Activated CD4-positive, alpha-beta T cell treated with anti-CD3 and anti-CD28 coated beads, Interleukin-10, Interleukin-2, amounts not matched to agents 100 ng/mL and 50 ng/mL, durations not matched to agents 16 hours and 8 hours (primary cell): ENCODE measurements at places on chromosomes 7 and 10.
A peak's percentile ranks its signal among the peaks of the same experiment; 100 is the strongest.

DNA sequence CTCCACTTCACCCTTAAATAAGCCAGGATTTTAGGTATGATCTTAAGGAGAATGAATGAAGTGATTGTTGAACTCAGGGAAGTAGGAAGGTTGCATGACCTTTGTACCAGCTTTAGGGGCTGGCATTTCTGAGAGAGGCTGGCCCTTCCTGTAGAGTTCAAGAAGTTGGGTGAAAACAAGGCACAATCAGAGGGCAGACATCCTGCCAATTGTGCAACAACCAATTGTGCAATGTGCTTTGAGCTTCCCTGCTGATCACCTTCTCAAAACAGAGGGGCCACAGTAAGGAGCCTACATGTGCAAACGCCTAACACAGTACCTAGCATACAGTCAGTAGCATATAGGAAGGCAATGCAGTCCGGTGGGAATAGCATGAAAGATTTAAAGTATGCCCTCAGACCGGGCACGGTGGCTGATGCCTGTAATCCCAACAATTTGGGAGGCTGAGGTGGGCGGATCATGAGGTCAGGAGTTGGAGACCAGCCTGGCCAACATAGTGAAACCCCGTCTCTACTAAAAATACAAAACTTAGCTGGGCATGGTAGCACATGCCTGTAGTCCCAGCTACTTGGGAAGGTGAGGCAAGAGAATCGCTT, 5.4 kb downstream of the CPVL start:
- no peak for DNase-seq

GRCh38 chr10:86785968-86786367, 29.5 kb downstream of the BMPR1A start:
- no peak for DNase-seq

- no peak for DNase-seq
Measured at GRCh38 chr10:11838298-11838852, 15.2 kb downstream of the PROSER2 start.

- DNase-seq, result peak; percentile 36
Measured at GRCh38 chr10:90787393-90788198, 70.2 kb downstream of the HTR7 start.

DNA sequence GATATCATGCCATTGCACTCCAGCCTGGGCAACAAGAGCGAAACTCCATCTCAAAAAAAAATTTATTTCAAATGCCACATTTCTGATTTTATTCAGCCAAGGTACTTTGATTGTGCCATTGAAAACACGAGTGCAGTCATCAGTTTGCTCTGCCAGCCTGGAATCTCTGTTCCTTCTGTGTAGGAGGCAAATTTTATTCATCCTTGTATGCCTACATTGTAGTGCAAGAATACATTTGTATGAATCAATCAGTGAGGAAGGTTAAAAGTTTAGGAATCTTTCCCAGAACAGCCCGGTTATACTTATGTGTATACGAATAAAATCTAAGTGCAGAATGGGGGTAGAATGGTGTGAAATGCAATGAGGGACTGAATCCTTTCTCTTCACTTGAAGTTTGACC, 886 bp upstream of the TET1 start:
- no peak for DNase-seq

DNA sequence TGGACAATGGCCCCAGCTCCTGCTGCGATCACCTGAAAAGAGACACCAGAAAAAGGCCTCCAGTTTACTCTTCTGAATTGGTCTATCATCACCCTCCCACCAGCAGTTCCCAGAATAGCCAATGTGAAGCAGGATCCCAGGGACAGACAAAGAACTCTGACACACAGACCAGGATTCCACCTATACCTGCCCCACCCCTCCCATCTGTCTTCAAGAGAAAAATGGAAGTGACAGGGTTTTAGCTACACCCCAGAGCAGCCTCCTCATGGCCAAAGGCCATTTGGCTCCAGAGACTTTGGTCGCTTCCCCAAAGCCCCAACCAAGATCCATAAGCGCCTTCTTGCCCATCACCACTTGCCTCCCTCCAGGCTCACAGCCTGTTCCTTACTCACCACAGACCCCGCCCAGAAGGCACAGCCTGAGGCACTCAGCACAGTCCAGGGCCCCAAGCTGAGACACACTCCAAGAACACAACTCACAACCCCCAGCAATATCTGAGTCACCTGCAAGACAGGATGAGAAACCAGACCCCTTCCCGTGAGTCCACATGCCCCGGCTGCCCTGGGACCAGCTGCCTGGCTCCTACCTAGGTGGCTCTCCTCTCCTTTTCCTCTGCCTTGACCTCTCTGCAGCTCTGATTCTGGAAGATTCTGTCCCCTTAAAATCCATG, 6.5 kb downstream of the TMEM176B start:
- no peak for DNase-seq

- peak; percentile 91 for DNase-seq
Measured at GRCh38 chr7:134737566-134738345, 41.7 kb upstream of the CALD1 start.

DNA sequence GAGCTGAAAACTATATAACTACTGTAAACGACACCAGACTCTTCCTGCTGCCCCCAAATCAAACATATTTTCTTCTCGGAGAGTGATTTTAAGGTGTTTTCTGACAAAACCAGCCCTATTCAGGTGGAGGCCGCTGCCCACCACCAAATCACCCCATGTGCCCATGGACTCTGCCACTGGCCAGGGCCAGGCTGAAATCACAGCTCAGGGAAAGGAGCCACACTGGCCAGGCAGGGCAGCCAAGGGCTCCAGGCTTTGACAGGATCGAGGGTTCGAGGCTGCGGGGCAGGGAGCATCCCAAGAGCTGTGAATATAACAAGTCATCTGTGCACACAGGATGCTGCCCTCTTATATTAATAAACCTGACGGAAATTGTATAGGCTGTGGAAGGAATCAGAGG, 48.3 kb downstream of the OAT start:
- DNase-seq, result no peak

DNA sequence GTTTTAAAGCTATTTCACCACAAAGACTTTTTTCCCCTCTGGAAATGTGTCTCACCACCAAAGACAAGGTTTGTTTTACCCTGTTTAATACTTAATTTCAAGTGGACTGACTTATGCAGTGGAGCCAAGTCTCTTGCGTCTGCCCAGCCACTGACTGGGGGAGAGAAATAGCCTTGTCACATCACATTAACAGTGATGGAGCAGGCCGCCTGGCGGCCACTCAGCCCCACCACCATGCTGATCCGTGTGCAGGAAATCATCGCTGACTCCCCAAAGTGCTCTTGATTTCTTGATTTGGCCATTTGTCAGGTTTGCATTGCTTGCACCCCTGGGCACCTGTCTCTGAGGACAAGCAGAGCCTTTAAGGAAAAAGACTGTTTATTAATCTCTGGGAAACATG, 334.1 kb downstream of the GLRX3 start:
- DNase-seq, result no peak
